ENCODE measurements at places on chromosomes 1 and 21.

GRCh38 chr1:28115267-28115666, 26.9 kb upstream of the EYA3 start:
- DNase-seq = peak; percentile 78

DNA sequence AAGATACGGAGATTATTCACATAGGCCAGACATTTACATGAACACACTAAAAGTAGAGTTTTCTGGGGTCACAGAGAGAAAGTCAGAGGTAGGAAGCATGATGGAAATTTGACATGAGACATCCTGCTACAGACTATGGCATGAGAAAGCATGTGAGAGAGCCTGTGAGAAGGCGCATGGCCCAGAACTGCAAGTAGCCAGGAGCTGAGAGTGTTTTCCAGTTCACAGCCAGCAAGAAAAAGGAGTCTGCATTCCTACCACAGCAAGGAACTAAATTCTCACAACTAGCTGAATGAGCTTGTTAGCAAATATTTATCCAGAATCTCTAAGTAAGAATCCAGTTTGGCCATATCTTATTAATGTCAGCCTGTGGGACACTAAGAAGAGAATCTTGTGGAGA, 673.3 kb downstream of the BRINP3 start:
- DNase-seq = no peak

- no peak for DNase-seq
These were observed 24.5 kb upstream of the RCSD1 start for GRCh38 chr1:167605576-167605975.

DNA sequence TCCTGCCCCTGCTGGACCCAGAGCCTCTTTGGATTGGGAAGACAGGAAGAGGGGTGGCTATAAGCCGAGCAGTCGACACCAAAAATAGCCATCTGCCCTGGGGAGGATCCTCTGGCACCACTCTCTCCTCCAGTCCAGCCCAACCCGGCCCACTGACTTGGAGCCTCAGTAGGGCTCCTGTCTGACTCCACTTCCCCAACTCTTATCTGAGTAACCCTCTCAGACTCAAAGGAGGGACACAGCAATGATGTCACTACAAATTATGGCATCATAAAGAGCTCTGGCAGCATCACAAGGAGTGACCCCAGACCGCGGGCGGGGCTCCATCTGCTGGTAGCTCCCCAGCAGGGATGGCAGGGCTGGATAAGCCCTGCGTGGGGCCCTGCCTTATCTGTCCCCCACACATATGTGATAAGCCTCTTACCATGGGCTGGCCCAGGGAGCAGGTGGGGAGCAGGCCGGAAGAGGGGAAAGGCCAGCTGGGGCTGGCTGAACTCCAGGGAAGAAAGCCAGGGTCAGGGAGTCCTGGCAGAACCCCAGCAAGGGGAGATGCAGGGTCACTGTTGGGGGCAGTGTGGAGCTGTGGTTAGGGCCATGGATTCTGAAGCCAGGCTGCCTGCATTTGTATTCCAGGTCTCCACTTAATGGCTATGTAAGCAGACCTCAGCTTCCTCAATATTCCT, 4.6 kb upstream of the SLC6A9 start:
- no peak for DNase-seq

DNA sequence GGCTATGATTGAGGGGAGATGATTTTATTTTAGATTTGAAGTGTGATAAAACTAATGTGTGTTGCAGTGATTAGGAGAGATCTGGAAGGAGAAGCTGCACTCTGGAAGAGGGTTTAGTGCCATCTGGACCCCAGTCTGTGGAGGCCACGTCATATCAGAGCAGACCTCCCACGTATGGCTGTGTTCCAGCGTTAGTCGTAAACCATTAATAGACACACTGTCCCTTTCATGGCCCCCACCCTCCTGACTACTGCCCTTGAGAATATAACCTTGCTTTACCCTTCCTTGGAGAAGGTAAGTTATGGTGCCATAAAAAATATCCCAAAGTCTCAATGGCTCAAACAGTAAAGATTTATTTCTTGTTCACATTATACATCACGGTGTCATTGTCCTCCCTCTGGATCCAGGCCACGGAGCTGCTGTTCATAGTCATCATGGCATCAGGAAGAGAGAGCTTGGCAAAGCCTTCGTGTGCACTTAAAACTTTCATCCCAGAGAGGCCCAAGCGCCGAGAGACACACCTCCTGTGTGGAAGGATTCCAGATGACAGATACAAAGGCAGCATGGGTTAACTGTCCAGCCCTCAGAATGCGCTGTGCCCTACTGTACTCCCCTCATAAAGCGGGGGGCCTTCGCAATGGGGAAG, 33.2 kb downstream of the RHOU start:
- no peak for DNase-seq
